ENCODE measurements at places on chromosomes 12 and 14.

GRCh38 chr14:51053157-51053556, 41.7 kb downstream of the TRIM9 start:
- DNase-seq: no peak

DNA sequence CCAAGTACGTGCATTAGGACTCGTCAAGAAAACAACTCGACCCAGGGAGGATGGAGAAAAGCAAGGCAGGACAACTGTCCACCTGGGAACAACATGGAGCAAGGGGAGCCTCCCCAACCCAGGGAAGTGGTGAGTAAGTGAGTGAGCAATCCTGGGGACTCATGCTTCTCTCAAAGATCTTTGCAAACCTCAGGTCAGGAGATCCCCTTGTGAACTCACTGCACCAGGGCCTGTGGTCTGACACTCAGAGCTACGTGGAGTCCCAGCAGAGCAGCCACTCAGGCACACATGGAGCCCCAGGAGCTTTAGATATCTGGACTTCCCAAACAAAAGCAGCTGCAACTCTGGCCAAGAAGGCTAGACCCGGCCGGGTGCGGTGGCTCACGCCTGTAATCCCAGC, 12.2 kb upstream of the OR5AU1 start:
- DNase-seq: no peak

- DNase-seq: no peak
Observed at GRCh38 chr12:107660235-107660634, 25.4 kb upstream of the PWP1 start.

DNA sequence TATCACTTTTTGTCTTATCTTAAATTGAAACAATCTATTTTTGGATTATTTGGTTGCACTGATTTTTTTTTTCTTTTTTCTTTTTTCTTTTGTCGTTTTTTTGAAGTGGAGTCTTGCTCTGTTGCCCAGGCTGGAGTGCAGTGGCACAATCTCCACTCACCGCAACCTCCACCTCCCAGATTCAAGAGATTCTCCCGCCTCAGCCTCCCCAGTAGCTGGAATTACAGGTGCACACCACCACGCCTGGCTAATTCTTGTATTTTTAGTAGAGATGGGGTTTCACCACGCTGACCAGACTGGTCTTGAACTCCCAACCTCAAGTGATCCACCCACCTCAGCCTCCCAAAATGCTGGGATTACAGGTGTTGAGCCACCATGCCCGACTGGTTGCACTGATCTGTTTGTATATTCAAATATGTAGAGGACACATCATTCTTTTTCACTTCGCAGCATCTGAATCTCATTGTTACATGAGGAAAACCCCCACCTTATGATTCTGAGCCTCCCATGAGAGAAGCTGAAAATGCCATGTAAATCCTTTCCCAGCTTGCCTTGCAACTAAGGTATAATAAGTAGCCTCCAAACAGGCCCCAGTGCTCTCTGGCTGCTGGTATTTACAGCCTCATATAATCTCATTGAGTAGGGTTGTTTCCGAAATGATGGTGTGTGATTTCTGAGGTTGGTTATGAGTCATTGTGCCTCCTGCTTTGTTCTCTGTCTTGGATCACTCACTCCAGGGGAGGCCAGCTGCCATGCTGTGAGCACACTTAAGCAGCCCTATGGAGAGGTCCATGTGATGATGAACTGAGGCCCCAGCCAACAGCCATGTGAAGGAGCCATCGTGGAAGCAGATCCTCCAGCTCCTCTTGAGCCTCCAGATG, 5.2 kb upstream of the HSP90B1 start:
- no peak for DNase-seq

GRCh38 chr12:79127271-79127751, 262.7 kb downstream of the SYT1 start:
- DNase-seq: no peak

DNA sequence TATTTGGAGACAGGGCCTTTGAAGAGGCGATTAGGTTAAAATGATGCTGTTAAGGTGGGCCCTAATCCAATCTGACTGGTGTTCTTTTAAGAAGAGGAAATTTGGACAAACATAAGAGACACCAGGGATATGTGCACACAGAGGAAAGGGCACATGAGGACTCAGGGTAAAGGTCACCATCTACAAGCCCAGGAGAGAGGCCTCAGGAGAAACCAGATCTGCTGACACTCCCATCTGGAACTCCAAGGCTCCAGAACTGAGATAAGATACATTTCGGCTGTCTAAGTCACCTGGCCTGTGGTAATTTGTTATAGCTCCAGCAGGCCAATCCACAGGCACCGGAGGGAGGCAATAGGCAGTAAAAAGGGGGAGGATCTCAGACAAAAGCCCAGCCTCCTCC, 48.6 kb downstream of the KICS2 start:
- no peak for DNase-seq

DNA sequence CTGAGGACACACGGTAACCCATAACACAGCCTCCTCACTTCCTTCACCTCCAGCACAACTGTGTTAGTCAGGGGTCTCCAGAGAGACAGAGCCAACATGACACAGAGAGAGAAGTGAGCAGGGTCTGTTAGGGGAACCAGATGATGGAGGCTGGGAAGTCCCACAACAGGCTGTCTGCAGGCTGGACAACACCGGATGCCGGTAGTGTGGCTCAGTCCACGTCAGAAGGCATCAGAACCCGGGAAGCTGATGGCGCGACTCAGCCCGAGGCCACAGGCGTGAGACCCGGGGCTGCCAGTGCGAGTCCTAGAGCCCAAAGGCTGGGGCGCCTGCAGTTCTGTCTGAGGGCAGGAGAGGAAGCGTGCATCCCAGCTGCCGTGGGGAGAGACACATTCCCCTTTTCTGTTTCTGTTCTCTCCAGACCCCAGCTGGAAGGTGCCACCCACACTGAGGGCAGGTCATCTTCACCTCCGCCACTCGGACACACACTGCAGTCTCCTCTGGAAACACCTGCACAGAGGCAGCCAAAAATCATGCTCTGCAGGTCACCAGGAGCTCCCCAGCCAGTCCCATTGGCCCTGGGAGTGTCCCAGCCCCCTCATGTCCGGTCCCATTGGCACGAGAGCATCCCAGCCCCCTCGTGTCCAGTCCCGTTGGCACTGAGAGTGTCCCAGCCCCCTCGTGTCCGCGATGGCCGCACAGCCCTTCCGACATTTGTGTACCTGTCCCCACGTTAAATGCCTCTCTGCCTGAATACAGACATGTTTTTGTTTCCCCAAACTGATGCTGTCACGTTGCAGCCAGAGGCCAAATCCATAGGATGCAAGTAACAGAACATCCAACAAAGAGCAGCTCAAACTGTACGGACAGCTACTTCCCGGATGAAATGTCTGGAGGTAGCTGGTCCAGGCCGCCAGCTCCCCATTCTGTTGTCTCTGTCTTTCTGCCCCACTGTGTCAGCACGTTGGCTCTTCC, 7.9 kb upstream of the FBRSL1 start:
- no peak for DNase-seq

- no peak for DNase-seq
Observed at GRCh38 chr12:55850893-55851292, 8.2 kb upstream of the MMP19 start.

- no peak for DNase-seq
Observed at GRCh38 chr12:113134071-113134470, 1.5 kb downstream of the RASAL1 start.

GRCh38 chr12:6626654-6627283, 9.0 kb downstream of the LPAR5 start:
- DNase-seq: no peak

- DNase-seq: no peak
Observed at GRCh38 chr12:105423921-105424320, 93.4 kb downstream of the C12orf75 start.

- no peak for DNase-seq
Observed at GRCh38 chr14:70662080-70662479, 20.4 kb downstream of the TTC9 start.

GRCh38 chr14:71398450-71398849, 491.2 kb downstream of the PCNX1 start:
- DNase-seq: no peak

GRCh38 chr12:45434094-45434493, 218.2 kb downstream of the ANO6 start:
- no peak for DNase-seq

- DNase-seq: peak; percentile 12
Observed at GRCh38 chr12:46886541-46887041, 60.8 kb upstream of the SLC38A4 start.

GRCh38 chr12:1428671-1429070, 165.7 kb downstream of the FBXL14 start:
- no peak for DNase-seq

- DNase-seq: no peak
Observed at GRCh38 chr12:51318846-51319599, 5.0 kb downstream of the BIN2 start.

DNA sequence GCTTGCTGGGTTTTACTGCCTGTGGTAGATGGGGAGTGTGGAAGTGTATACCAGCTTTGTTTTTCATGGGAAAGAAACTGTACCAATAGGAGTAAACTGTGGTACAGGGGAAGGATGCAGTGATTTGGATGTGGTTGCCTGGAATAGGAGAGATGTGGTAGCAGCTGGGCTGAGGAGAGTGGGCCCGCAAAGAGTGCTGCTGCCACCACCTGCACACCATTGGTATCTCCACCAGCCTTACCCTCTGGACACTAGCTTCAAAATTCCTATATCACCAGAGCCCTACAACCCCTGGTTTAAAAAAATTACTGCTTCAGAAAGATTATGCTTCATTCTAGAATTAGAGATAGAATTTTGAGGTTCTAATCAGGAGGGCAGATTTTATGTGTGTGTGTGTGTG, 53.6 kb downstream of the AKAP6 start:
- DNase-seq: no peak

- DNase-seq: no peak
Observed at GRCh38 chr14:66496911-66497310, 10.7 kb downstream of the CCDC196 start.

- no peak for DNase-seq
Observed at GRCh38 chr14:90406384-90406798, 9.6 kb downstream of the CALM1 start.

- no peak for DNase-seq
Observed at GRCh38 chr12:103160622-103161021, 203.1 kb downstream of the ASCL1 start.

DNA sequence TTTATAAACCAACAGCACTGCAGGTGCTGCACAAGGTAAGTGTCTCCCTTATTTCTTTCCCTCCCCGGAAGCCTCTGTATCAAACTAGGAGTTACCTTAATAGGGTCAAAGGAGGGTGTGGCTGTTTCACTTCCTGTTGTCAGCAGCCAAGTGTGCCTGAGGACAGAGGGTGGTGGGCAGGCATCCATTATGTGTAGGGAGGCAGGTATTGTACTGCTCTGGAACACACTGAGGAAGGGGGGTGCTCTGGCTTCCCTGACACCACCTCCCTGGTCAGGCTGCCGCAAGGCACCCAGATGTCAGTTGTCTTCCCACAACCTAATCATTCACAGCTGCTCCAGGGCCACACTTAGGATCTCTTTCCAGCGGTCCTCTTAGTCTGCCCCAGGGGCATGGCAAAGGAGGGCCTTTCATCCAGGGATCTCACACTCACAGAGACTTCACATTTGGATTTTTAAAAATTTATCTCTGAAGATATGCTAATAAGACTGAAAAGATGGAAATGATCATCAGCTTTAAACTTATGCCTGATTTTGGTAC, 132.0 kb upstream of the ARHGAP5 start:
- DNase-seq: no peak

DNA sequence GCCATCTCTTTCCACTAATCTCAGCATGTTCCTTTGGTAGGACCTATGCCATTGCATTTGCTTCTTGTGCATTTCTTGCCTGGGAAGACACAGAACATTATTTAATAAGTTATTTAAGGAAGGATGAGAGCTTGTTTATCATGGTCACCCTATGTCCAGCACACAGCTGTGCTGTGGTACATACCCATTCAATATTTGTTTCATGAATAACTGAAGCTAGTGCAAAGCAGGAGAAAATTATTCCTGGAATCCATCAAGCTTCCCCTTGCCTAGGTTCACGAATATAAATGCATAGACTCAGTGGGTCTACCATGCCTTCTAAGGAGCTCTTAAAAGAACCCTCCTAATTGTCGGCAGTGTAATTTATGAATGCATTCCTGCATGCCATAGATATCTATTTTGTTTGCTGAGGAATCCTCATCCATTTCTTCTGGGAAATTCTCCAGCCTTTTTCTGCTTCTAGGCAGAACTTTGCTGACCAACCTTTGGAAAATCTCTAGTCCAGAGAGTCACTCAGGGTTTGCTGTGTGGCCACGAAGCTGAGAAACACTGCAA, 599.8 kb upstream of the TMEM132C start:
- DNase-seq: no peak

Measured in HTR-8/SVneo (cell line).